Pulmonary artery endothelial cell (primary cell): ENCODE measurements at places on chromosomes 13 and 19. TPM values are rescaled to one million over a fixed set of nuclear protein-coding genes. Genes with fewer than 3 reads are reported as not detected.

DNA sequence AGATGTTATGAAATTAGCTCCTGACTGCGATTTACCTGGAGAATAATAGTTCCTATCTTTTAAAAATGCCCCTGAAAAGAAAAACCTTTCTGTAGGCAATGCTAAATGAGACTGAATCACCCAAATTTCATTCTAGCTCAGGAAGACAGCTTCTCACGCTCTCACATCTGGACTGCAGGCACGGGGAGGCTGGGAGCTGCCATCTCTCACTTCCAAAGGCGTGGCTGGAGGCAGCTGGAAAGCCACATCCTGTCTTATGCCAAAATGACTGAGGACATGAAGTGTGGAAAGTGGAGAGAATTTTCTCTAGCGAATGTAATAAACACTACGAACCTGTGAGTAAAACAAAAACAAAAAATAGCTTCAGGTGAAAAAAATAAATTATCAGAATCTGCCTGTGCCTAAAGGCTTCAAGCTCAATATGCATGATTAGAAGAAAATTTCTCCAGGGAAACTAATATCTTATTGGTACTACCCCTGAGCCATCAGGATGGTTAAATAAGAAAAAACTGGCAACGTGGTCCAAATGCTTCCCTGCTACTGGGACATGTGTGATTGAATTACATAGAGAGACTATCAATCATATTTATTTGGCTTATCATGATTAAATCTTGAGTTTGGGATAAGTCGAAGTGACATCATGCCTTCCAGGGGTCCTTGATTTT, 58.1 kb upstream of the UBL3 start:
- no peak for DNase-seq

DNA sequence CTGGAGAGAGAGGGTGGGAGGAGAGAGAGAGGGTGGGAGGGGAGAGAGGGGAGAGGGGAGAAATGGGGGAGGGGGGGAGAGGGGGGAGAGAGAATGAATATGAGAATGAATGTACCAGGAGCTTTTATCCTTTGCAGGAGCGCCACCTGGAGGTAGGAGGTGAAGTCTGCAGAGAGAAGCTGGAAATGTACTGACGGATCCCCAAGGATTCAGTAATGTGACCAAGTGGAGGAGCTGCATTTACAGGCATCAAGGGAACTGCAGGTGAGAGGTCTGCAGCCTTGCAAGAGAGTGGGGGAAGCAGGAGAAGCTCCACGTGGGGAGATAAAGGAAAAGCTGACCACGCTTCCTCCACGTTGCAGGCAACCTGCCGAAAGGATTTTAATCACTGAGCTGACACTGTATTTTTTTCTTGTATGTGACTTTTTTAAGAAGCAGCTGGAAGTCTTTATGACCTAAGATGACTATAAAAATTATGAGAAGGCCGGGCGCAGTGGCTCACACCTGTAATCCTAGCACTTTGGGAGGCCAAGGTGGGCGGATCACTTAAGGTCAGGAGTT, 33.7 kb downstream of the VSTM1 start:
- peak; percentile 32 for DNase-seq

GRCh38 chr19:47275791-47276461, 1.2 kb downstream of the INAFM1 start:
- DNase-seq = no peak

DNA sequence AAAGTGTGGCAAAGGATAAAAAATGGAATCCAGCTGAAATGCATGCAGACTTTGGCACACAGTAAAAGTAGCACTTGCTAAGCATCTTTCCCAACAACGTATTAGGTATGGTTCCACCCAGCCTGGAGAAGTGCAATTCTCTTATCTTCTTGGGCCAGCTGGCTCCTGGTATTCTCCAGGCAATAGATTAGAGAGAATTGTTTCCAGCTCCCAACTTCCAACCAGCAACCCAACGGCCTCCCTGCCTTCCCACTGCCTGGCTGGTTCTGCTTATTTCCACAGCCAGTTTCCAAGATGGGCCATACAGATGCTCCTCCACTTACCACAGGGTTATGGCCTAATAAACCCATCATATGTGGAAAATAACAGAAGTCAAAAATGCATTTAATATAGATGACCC, 133.4 kb downstream of the OXGR1 start:
- DNase-seq = no peak

- DNase-seq = no peak
These were observed 226.0 kb downstream of the NALCN start for GRCh38 chr13:101190337-101190736.

GRCh38 chr13:106568299-106569003, 514 bp upstream of the ARGLU1 start:
- DNase-seq = no peak

- DNase-seq = no peak
These were observed 42.6 kb downstream of the ZNF527 start for GRCh38 chr19:37413313-37414084.

GRCh38 chr19:31930401-31930800, 415.0 kb upstream of the ZNF507 start:
- no peak for DNase-seq

- DNase-seq = peak; percentile 22
These were observed 27.5 kb downstream of the DPRX start for GRCh38 chr19:53659292-53659691.

GRCh38 chr13:42047561-42048341, 697 bp upstream of the DGKH start:
- DNase-seq = no peak

DNA sequence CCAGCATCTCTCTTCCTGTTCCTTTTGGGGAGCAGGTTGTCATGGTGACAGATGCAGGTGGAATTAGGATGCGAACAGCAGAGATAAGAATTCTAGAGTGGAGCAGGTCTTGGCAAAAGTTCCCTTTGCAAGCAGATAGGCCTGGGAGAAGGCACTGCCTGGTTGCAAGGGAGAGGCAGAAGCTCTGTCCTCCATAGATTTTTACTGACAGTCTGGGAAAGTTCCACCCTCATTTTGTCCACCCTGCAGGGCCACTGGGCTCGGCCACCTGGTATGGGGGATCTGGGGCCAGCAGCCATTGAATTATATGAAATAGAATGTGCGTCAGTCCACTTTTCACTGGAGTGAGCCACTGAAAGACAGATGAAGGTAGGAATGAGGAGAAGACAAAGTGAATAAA, 141.7 kb downstream of the IER2 start:
- no peak for DNase-seq

DNA sequence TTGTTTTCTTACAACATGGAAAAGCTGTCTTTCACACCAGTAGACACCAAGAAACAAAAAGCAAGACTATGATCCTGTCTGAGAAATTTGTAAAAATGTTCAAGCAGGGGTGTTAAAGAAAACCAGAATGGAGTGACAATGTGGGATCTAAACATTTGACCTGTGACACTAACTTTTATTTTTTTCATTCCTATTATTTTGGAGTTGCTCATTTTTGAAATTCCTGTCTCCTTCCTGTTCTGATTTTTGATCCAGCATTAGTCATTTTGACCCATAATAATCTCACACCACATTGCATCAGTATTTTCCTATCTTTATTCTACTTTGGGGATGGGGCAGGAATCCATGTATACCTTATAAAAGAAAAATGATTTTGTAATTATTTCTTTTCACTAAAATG, 164.2 kb downstream of the DLEU7 start:
- no peak for DNase-seq

- DNase-seq = no peak
These were observed 89.4 kb downstream of the KCTD12 start for GRCh38 chr13:76796851-76797250.

GRCh38 chr19:15128162-15128770, 21.1 kb downstream of the SYDE1 start:
- DNase-seq = no peak

- DNase-seq = no peak
These were observed 83.9 kb downstream of the GNG7 start for GRCh38 chr19:2618611-2619010.

The PSG3 gene
- not detected in 2 replicates for total RNA-seq

The LILRA6 gene
- not detected in 2 replicates for total RNA-seq

The HRC gene
- not detected in 2 replicates for total RNA-seq

The SYT3 gene
- total RNA-seq = 0.04 TPM in 1 of 2 replicates, not detected in the other

The MEF2B gene
- total RNA-seq = 0.11 and 0.13 TPM in 2 replicates

The COL5A3 gene
- not detected in 2 replicates for total RNA-seq

The RPS28 gene
- total RNA-seq = 273 and 792 TPM in 2 replicates

The RFPL4A gene
- total RNA-seq = 0.11 and 0.13 TPM in 2 replicates
